Right lobe of liver (tissue), 6 donors: ENCODE measurements at places on chromosomes 2 and 18.

DNA sequence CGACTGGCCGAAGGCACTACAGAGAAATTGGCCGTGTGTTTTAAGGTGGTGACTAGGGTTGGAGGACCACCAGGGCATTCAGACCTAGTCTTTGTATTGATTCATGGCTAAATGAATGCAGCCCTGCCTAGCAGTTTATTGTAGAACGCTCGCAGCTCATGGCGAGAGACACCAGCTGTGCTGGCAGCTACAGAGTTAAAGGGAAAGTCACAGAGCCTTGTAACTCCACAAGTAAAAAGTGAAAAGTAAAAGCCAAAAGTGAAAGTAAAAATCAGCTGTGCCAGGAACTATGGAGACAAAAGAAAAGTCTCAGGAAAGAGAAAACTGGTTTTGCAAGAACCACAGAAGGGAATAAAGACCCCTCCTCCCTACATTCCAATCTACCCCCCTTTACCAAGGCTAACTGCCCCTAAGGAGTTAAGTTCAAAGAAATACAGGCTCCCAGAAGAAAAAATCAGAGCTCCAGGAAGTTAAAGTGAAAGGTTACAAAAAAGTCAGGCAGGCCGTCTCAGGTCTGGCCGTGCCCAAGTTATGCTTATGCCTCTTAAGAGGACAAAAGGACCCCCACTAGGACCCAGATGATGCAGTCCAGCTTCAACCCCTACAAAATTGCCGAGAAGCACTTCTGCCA lies 46.4 kb upstream of the SELENOI start:
- DNase-seq: no peak

DNA sequence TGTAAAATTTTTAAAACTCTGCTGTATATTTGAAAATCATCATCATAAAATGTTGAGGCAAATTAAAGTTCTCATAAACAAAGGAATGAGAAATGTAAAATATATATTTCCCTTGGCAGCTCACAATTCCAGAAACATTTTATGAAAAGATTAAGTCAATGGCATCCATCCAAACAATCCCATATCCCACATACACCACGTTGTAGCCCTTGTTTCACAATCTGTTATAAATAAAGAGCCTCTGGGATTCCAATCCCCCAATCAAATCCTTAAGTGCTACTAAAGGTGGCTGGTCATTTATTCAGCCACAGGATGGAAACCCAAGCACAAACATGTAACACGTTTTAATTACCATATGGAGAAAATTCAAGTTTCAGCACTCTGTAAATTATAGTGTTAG lies 51.7 kb downstream of the GFPT1 start:
- no peak for DNase-seq

DNA sequence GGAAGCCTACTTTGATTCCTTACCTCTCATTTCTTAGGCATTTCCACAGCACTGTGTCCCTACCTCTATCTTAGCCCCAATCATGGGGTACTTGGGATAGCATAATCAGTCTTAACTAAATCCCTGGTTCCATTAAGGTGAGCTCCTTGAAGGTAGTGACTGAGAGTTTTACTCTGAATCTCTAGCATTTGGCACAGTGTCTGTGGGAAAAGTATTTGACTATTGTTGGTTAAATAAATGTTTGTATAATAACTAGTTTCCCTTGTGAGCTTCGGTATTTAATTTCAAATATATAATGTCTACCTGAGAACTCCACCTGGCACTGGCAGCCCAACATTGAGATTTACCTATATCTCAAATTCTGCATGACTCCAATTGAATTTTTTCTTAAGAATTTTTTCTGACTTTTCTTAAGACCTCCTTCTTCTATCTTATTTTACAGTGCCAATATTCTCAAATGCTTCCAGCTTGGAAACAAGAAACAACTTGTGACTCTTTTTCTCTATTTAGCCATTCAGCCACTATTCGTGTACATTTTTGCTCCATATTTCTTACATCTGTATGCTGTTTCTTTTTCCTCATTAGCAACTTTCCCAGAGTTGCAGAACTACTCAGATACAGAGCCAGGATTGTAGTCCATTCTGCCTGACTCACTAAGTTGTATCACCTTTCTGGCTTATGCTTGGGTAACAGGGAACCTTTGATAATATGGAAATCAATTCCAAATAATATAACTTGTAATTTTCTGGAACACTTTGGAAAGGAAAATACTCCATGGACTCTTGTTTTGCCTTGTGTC lies 214.0 kb upstream of the NT5C1B start:
- DNase-seq: no peak

DNA sequence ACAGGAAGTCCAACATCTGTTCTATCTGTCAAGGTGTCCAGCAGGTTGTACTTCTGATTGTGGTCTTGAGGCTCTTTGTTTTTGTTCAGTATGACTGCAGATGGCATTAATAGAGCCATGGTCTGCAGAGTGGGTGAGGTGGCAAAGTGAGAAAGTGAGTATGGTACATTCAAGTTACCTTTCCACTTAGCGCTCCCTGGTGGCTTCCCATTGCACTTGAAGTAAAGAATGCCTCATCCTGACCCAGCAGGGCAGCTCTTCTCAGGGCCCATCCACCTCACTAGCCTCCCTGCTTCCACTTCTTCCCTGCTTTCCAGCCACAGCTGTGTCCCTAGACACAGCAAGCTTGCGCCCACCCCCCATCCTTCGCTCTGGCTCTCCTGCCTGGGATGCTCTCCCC lies 148.0 kb upstream of the ALPP start:
- no peak for DNase-seq

DNA sequence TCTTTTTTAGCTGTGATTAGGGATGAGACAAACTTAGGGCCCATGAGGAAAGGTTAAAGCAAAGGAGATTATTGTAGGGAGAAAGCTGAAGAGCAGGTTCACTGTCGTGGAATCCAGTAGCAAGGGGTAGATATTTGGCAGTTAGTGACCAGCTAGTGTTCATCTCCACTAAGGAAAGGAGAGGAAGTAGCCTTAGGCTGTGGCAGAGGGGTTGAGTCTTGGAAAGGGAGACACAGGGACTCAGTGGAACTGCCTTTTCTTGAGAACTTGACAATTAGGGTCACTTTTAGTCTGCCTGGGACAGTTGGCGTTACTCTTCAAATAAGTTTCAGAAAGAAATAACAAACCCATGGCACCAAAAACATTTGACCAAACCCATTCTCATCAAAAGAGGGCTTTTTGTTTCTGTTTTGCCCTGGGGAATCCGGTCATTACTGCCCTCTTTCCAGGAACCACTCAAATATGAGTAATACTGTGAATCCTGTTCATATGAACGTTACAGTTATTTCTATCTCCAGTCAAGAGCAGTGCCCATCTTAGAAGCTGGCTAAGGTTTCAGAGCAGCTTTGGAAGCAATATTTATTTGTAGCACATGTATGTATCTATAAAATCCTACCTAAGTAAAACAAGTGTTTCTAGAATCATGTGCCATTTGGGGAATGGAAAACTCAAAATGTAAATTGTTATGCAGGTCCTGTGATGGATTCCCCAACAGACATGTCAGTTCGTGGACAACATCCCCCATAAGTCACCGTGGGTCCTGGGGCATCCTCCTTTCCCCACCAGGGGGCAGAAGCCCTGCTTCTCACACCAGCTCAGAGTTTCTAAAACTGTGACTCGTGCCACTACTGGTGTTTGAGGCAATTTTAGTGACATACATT lies 77.3 kb upstream of the PHLPP1 start:
- peak; percentile 45 for DNase-seq

- no peak for DNase-seq
Measured at GRCh38 chr2:88845772-88846661, 154.5 kb downstream of the RPIA start.

DNA sequence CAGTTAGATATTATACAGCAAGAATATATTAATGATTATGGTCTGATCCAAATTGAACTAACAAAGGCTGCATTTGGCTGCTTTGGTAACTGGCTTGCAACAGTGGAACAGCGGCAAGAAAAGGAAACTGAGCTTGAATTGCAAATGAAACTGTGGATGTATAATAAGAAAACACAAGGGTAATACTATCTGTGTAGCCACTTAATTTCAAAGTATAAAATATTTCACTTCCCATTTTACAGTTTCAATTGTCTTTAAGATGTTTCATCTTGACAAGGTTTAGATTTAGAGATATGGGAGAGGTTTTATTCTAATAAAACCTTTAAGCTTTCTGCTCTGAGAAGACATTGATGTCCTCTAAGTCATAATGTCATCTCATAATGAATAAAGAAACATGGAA lies 23.8 kb downstream of the WDR75 start:
- DNase-seq: no peak

DNA sequence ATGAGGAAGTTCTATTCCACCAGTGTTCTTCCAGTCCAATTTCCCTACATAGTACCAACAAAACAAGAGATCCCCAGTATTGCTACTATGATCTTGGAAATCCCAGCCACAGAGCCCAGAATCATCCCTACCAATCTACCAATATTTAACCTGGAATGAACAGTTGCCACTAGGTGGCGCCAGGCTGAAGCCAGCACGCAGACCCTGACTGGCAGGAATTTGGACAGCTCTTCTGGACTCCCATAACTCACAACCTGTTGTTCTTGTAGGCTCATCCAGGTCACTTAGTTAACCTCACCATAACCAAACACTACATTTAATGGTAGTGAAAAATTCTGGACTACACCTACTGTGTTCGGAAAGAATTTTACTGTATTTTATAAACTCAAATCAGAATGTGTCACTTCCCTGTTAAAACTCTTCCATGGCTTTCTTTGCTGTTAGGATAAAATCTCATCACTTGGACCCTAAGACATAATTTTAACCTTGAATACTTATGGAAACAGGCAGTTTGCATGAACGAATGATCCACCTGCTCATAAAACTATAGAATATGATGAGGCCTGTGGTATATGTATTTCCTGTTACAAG lies 59.8 kb upstream of the SLC38A11 start:
- peak; percentile 67 for DNase-seq

DNA sequence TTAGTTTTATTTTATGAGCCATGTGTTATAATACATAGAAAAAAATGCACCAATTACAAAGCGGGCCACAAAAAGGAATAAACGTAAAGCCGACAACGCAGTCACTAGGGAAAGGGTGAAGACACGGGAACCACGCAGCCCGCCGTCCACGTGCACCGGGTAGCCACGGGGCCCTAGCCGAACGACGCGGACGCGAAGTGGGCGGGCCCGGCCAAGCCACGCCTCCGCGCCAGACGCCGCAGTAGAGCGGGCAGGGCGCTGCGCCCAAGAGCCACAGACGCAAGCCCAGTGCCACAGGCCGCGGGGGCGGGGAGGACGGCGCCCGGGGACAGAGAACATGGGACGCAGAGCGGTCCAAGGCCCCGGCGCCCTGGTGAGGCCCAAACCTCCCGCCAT lies at the start of gene DUSP28:
Gene DUSP28, plus strand, starts transcription at position 274 of the 396 bp plus-strand sequence. CDS start 328 bp downstream, outside the sequence.
- peak; percentile 95 for DNase-seq

GRCh38 chr18:44774191-44774590 lies 93.5 kb downstream of the SETBP1 start:
- no peak for DNase-seq
